ENCODE measurements at places on chromosomes 11 and 22.

- DNase-seq: peak; percentile 89
These were observed 42.3 kb downstream of the TRMU start for GRCh38 chr22:46377525-46378425.

GRCh38 chr11:128536506-128536905 lies 50.9 kb downstream of the ETS1 start:
- DNase-seq: no peak

GRCh38 chr22:17825876-17826550 lies 51.7 kb upstream of the BID start:
- no peak for DNase-seq

DNA sequence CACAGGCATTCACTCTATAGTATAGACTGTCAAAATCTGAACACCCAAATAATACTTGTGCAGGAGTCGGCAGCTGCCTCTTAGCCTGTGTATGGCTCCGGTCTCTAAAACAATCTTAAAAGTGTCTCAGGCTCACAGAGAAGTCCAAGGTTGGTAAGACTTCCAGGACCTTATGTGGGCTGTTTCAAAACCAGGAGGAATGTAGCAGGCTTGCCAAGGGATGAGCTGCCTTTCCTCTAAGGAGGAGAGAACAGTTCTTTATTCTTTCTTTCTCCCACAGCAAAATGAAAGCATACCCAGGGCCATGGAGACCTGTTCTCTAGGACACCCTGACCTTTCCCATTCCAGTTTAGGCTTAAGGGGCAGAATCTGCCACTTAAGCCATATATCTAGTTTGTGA lies 176.5 kb downstream of the TRPC6 start:
- no peak for DNase-seq

DNA sequence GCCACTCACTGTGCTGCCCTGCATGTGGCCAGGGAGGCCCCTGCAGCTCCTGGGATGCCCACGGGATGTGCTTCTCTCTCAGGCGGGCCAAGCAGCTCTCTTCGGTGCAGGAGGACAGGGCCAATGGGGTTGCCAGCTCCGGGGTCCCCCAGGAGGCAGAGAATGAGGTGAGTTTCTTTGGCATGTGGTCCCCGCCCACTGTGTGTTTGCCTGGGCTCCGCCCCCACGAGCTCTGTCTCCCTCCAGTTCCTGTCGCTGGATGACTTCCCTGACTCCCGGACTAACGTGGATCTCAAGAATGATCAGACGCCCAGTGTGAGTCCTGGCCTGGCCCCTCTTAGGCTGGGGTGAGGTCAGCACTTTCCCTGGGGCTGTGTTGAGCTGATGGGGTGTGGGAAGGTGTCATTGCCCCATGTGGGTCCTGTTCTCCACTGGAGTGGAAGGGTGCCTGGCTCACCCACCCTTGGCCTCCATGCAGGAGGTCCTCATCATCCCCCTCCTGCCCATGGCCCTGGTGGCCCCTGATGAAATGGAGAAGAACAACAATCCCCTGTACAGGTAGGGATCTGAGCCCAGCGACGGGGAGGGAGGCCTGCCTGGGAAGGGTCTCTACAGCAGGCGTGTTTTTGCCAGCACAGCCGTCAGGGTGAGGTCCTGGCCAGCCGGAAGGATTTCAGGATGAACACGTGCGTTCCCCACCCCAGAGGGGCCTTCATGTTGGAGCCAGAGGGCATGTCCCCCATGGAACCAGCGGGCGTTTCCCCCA lies 7.7 kb downstream of the SCO2 start:
- no peak for DNase-seq

GRCh38 chr11:72578566-72578965 lies 95.7 kb downstream of the PDE2A start:
- DNase-seq: no peak

GRCh38 chr11:257766-258493 lies 20.3 kb upstream of the NLRP6 start:
- DNase-seq: no peak

DNA sequence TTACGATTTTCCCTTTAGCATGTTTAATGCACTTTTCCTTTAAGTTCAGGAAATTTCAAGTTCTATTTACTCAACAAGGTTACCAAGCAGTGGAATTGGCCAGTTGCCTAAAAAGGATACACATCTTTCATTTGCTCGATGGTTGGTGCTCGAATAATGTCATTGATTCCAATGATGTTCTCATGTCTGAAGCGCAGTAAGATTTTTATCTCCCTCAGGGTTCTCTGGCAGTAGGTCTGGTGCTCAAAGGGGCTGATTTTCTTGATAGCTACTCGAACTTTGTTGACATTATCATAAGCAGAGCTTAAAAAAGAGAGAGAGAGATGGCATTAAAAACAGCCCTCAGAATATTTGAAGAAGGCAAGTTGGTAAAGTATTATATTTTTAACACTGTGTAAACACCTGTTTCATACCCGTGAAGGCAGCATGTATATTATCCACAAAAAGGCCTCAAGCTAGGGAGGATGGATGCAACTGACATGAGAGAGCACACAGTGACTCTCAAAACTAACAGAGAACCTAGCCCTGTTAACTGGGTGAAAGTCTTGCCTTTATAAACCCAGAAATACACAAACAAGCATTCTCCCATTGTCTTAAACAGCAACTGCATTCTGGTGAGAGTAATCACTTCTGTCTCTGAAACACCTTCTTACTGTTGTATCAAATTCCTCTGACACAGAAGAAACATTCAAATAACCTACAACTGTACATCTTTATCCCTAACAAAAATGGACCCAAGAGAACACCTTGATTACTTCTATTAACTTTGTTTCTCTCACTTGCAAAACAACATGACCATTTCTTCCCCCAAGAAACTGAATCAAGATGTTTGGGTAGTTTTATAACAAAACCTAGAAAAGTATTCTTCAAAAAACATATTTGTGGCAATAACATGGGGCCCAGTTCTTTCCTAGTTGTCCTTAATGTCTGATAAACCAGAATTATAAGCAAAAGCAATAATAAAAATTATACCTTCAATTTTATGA lies 59.6 kb downstream of the MAPK1 start:
- DNase-seq: no peak

DNA sequence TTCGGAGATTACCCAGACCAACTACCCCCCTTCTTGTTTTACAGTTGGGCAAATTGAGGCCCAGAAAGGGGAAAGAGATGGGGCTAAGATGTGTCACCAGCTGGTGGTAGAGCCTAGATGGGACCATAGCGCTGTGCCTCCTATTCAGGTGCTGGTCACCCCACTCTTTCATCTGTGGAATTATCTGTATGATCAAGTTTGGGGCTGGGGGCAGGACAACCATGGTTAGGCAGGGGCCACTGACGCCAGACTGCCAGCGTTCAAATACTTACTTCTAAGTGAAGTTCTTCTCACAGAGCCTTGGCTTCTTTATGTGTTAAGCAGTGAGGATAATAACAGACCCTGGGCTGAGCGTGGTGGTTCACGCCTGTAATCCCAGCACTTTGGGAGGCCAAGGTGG lies 55.9 kb downstream of the IGLL1 start:
- no peak for DNase-seq

GRCh38 chr11:102293873-102294601 lies 23.2 kb upstream of the BIRC3 start:
- DNase-seq: peak; percentile 63

- DNase-seq: no peak
These were observed 99.5 kb downstream of the CASP12 start for GRCh38 chr11:104798789-104799188.

GRCh38 chr11:65477149-65477965 lies 21.5 kb upstream of the MALAT1 start:
- peak; percentile 99 for DNase-seq

DNA sequence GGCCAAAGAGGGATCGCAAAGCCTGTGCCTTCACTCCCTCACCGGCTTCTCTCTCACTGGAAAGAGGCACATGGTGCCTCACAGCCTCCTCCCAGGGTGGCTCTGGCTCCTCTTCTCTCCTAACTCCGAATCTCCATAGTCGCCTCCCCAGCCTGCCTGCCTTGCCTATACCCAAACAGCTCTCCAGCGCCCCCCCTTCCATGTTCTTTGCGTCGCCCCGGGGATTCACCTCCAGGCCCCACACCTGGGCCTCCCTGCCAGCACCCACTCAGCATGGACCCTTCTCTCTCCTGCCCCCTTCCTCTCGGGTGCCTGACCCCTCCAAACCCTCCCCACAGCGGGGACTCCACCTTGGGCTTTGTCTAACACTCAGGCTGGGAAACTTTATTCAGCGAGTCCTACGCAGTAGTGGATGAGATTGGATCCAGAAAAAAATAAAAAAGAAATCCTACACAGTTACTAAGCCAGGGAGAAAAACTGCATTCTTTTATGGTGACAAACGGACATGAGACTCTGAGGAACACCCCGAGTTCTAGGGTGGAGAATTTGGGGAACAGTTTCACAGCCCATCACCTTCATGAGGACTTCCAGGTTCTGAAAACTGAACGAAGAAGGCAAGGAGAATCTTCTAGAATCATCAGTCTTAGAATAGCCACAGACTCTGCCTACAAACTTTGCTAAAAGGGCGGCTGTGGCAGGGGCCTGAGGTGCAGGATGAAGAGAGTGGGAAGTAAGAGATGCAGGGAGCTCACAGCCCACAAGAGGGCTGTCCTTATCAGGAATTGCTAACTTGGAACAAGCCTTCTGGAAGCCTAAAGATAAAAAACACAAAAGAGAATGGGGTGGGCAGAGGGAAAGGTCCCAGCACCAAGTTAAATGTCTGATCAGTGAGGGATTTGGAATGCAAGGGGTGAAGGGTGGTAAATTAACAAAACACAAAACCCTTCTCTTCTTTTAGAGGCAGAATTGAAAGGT lies 5.3 kb downstream of the PPM1F start:
- peak; percentile 57 for DNase-seq

DNA sequence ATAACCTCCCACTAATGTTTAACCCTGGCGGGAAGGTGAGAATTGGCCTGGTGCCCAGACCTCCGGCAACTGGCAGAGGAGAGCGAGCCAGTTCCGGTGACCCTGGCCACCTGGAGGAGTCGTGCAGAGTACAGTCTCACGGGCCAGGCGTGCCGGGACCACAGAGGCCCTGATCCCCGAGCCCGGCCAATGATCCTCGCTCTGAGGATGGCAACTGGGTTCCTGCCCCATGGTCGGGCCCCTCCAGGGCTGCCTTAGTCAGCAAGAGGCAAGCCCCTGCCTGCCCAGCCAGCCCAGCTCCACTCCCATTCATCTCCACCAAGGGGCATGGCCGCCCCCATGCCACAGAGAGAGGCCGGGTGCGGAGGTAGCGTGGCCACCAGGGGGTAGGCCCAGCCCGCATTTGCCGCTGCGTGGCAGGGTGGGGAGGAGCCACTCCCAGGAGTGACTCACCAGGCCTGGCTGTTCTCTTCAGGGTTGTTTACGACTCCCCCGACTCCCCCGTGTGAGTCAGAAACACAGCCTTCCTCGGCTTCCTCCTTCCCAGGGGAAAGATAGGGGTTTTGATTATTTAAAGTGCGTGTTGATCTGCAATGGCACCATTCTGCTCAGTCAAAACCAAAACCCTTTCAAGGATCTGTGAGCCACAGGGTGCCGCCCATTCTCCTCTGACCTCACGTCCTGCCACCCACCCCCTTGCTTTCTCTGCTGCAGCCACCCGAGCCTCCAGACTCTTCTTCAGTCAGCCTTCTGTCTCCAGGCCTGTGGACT lies at the start of gene SLC25A45:
TSS of gene SLC25A45 (minus strand) at position 614 of the 771 bp plus-strand sequence. CDS start 695 bp downstream, outside the sequence.
- DNase-seq: peak; percentile 97

DNA sequence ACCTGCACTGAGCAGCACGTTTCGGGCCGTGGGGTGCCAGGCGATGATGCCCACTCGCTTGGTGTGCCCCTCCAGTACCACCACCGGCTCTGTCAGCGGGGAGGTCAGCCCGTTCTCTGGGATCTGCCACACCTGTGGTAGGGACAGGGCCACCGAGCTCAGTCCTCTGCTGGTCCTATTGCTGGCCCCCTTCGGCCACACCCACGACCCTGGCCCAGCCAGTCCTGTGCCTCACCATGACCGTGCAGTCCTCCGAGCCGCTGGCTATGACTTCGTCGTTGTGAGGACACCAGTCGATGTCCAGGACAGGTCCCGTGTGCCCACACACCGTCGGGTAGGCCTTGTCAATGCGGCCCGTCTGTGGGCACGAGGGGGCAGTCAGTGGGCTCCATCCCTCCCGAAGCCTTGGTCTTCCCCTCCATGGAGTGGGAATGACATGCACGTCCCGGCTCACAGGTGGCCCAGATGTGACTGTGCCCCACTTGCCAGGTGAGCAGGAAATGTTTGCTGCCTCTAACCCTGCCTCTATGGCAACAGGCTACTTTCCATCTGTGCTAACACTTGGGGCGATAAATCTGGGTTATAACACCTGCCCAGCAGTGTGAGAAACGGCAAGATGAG lies 1.4 kb downstream of the CORO1B start:
- DNase-seq: no peak

DNA sequence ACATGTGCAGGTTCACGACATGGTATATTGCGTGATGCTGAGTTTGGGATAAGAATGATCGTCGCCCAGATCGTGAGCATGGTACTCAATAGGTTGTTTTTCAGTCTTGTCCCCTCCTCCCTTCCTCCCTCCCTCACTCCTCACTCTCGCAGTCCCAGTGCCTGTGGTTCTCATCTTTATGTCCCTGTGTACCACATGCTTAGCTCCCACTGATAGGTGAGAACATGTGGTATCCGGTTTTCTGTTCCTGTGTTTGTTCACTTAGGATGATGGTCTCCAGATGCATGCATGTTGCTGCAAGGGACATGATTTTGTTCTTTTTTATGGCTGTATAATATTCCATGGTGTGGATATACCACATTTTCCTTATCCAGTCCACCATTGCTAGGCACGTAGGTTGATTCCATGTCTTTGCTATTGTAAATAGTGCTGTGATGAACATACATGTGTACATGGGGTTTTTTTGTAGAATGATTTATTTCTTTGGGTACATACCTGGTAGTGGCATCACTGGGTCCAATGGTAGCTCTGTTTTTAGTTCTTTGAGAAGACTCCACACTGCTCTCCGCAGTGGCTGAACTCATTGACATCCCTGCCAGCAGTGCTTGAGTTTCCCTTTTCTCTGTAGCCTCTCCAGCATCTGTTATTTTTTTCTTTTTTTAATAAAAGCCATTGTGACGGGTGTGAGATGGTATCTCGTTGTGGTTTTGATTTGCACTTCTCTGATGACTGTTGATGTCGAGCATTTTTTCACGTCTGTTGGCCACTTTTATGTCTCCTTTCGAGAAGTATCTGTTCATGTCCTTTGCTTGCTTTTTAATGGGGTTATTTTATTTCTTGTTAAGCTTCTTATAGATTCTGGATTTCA lies 16.4 kb downstream of the ZBED4 start:
- no peak for DNase-seq

DNA sequence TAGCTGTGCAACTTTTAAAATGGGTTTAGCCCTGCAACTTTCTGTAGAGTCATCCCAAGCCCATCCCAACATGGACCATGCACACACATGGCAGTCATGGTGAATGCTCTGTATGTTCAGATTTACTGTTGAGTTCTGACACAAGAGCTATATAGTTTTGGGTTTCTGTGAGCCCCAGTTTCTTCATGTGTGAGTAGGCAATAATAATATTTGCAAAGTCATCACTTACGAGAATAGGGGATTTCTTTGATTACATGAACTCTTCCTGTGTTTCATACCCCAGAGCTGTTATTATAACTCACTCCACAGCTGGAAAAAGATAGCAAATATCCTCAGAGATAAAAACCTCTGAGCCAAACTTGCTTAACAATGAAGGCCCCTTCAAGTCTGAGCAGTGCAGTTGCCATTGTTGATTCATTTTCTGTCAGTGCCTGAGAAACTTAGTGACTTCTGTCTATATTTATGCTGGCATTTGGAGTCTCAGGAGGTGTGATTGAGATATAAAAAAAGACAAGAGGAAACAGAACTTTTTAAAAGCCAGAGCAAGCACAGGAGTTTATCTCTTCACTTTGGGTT lies 767.9 kb upstream of the API5 start:
- no peak for DNase-seq
